Chondrocyte (in vitro differentiated cells): ENCODE measurements at places on chromosomes 1 and 21. TPM values are rescaled to one million over a fixed set of nuclear protein-coding genes. Genes with fewer than 3 reads are reported as not detected.

NES gene
- 6.0 to 11.6 TPM (median 6.9 TPM) in 3 replicates for total RNA-seq

IGSF3 gene
- total RNA-seq = 20.5 to 32.0 TPM (median 20.7 TPM) in 3 replicates

GRCh38 chr1:98557895-98558294, 103.6 kb upstream of the SNX7 start:
- no peak for DNase-seq
- H3K27me3 ChIP-seq = peaks cover 30% of the 10 kb centered on the region
- no peak overlapping the region for H3K4me3 ChIP-seq
- H3K27ac ChIP-seq = no peak overlapping the region
- no peaks in the 10 kb centered on the region for H3K36me3 ChIP-seq

DNA sequence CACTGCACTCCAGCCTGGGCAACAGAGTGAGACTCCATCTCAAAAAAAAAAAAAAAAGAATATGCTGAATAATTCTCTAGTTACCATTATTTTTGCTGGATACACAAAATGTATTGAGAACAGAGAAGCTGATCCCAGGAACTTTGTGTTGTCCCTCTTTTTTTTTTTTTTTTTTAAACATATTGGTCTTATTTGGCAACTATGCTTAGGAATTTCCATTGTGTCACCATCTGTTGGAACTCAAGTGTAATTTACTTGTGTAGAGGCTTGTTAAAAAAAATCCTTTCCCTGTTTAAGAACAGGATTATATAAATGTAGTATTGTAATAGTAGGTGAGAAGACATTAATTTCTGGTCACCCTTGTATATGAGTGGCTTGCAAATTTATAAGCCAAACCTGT, 28.6 kb downstream of the CAMSAP2 start:
- H3K36me3 ChIP-seq = peaks cover 22% of the 10 kb centered on the region
- peaks cover 5% of the 10 kb centered on the region for H3K4me1 ChIP-seq
- no peak for DNase-seq
- no peak overlapping the region for H3K4me3 ChIP-seq

UBASH3A gene
- not detected in 3 replicates for total RNA-seq

ATP1A4 gene
- total RNA-seq = not detected in 3 replicates

SMPDL3B gene
- 0.15 to 0.21 TPM in 2 of 3 replicates, not detected in the other for total RNA-seq
